ENCODE measurements at places on chromosomes 1 and 21.

DNA sequence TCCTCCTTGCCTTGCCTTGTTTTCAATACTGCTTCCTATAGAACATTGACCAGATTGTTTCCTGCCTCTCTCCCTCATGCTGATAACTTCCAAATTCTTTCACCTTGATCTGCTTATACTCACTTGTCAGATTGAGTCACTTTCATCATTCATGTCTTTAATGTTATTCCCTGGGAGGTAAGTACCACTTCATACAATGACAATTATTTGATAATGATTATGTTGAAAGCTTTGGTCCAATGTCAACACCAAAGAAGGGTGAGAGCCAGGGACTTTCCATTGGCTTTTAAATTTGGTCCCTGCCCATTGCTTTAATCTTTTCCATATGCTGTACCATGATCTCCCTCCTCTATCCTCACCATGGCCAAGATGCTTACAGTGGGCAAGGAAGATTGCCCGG is 137.4 kb downstream of the SYT2 start:
- no peak for DNase-seq

DNA sequence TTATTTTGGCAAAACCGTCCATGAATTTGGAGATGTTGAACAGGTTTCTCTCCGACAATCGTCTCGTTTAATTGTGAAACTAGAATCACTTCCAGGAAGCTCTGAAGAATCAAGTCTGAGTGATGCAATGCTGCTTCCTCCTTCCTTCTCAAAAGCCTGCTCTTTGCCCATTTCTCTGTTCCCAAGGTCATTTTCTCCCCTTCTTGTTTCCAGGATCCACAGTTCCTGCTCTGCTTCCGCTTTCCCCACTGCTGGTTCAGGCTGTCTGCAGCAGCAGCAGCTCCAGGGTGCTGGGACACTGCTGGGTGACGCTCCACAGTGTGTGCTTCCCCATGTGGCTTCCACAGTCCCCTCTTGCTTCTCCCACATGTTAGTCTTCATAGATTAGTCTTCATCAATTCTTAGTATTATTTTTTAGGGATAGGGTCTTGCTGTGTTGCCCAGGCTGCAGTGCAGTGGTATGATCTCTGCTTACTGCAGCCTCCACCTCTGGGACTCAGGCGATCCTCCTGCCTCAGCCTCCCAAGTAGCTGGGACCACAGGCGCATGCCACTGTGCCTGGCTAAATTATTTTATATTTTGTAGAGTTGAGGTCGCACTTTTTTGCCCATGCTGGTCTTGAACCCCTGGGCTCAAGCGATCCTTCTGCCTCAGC is 156.2 kb downstream of the DYRK1A start:
- DNase-seq, result no peak

GRCh38 chr1:73803380-73803779 is 394.6 kb downstream of the LRRIQ3 start:
- no peak for DNase-seq

DNA sequence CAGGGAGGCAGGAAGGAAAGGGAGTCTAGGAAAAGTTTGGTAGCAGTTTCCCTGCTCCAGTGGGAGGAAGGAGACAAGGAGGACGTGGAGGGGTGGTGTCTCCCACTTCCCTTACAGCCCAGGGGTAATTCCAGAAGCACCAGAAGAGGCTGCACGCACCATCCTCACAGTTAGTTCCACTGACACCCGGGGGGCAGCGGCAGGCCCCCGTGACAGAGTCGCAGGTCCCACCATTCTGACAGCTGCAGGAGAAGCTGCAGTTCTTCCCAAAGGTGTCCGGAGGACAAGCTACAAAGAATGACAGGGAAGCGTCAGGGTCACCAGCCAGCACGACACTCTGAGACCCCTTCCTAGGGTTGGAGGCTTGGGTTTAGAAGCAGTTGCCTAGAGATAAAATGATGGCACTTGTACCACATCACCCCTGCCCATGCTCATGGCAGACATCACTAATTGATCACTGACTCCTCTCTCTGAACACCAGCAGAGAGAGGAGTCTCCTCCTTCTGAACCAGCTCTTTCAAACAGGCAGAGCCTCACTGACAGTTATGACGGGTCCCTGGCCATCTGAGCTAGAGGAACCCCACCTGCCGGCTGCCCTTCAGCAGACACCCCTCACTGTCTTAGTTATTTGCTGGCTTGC is 53.3 kb downstream of the ARHGEF16 start:
- no peak for DNase-seq
